HFF-Myc (cell line): ENCODE measurements at places on chromosomes 13 and 19.
A peak's percentile ranks its signal among the peaks of the same experiment; 100 is the strongest.

- DNase-seq: no peak
Measured at GRCh38 chr13:43127103-43127798, 103.9 kb downstream of the DNAJC15 start.

GRCh38 chr19:48239582-48240141 is 16.1 kb downstream of the CARD8 start:
- no peak for DNase-seq

DNA sequence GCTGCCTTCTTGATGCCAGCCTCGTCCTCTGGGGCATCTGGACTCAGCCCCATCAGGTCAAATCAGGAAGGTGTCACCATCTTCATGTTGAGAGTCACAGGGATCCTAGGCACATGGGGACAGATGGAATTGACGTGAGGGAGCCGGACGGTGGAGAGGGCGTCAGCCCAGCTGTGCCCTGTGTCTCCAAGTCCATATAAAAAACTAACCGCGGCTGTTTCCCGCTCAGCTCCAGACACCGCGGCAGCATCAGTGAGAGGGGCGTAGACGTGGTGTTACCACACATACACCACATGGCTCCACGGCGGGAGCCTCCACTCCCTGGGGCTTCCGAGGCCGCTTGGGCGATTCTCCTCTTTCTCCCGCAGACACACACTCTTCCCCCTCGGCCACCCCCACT is 5.6 kb upstream of the PRR36 start:
- DNase-seq: no peak

- DNase-seq: no peak
Measured at GRCh38 chr13:77696006-77696878, 1.2 kb upstream of the SLAIN1 start.

- DNase-seq: peak; percentile 27
Measured at GRCh38 chr19:30036154-30037129, 94.4 kb downstream of the URI1 start.

DNA sequence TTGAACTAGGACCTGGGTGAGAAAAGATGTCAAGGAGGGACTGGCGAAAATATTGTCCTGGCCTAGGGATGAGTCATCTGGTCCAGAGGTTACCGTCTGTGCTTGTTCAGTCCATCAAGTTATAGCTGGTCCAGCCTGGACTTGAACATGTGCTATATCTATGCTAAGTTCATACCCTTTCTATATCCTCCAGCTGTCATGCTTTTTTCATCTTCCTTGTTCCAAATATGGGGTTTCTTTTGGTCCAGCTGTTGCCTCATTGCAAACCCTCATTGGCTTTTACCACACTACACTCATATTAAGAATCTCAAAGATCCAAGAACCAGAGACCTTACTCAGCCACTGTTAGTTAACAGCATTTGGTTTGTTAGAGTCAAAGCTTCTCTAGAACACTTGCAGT is 19.1 kb upstream of the KLF12 start:
- no peak for DNase-seq

- no peak for DNase-seq
Measured at GRCh38 chr13:111469450-111469849, 149.0 kb downstream of the TEX29 start.

GRCh38 chr13:73462241-73462640 is 403.4 kb downstream of the KLF5 start:
- no peak for DNase-seq

GRCh38 chr19:8655340-8655709 is 24.9 kb downstream of the NFILZ start:
- no peak for DNase-seq

DNA sequence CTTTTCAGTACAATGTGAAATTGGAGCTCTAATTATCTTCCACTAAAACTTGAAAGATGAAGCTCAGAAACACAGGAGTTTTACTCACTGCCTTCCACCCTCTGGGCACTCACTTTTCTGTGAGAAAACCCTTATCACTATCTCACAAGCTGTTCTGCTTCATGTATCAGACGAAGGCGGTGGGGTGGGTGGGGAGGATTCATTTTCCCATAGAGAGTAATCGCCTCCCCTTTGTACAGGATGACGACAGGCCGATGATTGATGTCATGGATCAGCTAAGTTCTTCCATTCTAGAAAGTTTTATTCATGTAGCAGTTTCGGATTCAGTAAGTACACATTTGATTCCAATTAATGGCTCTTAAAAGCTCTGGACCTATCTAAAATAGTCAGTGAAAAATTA is 139.9 kb downstream of the ZAR1L start:
- no peak for DNase-seq

- DNase-seq: no peak
Measured at GRCh38 chr13:93296584-93296983, 70.0 kb downstream of the GPC6 start.

DNA sequence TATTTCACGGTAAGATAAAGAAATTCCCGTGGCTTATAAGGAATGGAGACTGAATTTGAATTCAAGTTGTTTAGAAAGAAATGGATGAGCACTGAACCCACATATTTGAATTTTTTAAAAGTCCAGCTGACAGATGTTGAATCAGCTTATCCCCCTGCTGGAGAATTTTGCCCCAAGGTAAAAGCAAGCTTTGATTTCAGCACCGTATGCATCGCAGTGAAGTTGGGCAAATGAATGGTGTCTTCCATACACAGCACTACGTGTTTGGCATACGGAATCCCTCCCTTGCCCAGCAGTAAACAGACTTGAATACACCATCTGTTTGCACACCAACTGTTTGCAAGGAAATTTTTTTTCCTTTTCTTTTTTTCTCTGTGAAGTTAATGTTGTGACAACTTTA is 77.5 kb upstream of the PEG3 start:
- DNase-seq: no peak

- no peak for DNase-seq
Measured at GRCh38 chr19:53977991-53978731, 13.3 kb upstream of the CACNG6 start.

DNA sequence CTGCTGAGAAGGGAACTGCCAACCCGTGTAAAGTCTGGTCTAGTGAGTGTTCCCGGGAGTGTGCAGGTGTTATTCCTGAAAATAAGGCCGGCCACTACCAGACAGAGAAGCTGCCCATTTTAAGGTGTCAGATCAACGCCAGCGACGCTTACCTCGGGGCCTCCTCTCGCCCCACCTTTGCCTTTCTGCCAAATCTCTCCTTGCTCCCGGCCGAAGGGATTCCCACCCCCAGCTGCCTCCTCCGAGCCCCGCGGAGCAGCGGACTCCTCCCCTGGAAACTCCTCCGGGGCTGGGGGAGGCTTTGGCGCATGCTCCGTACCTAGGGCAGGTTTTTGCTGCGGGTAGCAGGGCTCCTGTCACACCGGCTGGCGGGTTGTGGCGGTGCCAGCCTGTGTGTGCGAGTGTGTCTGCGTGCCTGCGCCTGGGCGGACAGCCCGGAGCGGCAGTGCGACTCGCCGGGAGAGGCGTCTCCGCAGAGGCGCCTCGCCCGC is at the start of gene HS6ST3:
Gene HS6ST3, plus strand, starts transcription at position 359 of the 491 bp plus-strand sequence.
- no peak for DNase-seq

GRCh38 chr19:347946-348861 is 3.6 kb upstream of the MIER2 start:
- DNase-seq: no peak

DNA sequence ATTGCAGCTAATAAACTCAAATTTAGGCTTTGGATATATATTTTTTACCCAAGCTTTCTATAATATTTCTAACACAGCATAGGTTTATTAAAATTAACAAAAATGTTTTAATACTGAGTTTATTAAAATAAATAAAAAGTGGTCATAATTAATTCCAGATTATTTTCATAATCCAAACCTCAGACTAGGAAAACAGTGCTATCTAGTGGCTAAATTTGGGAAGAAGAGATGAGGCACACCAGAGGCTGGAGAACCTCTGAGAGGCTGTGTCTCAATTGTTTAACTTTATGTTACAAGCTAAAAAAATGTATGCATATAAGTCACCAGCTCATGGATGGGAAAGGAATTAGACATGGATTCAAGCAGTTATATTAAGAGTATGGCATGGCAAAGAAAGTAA is 392.5 kb downstream of the DIAPH3 start:
- DNase-seq: no peak

- DNase-seq: no peak
Measured at GRCh38 chr13:84446972-84447639, 564.8 kb upstream of the SLITRK1 start.

DNA sequence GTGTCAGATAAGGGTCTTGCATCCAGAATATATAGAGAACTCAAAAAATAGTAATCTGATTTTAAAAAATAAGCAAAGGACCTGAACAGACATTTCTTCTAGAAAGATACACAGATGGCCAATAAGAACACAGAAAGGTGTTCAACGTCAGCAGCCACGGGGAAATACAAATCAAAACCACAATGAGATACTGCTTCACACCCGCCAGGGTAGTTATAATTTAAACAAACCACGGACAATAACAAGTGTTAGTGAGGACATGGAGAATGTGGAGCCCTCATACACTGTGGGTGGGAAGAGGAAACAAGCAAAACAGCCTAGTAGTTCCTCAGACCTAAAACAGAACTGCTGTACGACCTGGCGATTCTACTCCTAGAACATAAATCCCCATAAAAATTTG is 26.7 kb upstream of the NAPA start:
- DNase-seq: no peak

- DNase-seq: no peak
Measured at GRCh38 chr13:108984251-108984920, 355.0 kb downstream of the MYO16 start.

DNA sequence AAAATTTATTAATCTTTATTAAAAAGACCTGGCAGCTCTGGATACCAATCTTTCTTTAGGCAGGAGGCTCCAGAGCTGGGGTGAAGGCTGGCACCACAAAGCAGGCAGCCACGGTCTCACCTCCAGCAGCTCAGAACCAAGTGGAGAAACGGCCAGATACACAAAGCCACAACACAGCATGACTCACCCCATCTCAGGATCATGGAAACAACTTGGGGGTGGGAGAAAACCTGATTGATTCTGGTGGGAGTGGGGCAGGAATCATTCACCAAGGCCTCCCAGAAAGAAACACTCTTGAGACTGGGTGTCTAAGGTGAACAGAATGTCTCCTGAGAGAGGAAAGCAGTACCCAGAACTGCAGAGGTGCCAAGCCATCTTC is 64.2 kb downstream of the CRYL1 start:
- DNase-seq: peak; percentile 4

GRCh38 chr13:110057052-110057451 is 249.9 kb downstream of the COL4A1 start:
- no peak for DNase-seq

GRCh38 chr13:65926750-65927171 is 1303.4 kb downstream of the PCDH9 start:
- no peak for DNase-seq

GRCh38 chr19:28332351-28332750 is 880.6 kb downstream of the UQCRFS1 start:
- no peak for DNase-seq

DNA sequence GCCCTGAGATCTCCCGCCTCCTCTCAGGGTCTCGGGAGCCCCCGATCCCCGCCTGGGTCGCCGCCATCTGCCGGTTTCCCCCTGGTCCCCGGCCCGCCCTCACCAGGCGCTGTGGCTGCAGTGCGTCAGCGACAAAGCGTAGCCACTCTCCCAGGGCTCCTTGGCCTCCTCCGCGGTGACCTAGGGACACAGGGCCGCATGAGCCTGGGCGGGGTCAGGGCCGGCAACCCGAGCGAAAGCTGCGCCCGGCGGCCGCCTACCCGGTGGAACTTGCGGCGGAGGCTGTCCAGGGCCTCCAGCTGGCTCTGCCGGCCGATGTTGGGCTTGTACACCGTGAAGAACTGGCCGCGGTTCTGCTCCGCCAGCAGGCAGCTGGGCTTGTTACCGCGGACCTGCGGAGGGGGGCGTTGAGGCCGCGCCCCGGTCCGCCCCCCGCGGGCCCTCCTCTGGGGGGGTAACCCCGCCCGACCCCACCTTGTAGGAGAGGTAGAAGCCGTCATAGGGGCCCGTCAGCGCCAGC is 5.3 kb downstream of the GPX4 start:
- DNase-seq: no peak

- no peak for DNase-seq
Measured at GRCh38 chr13:72218966-72219365, 352.0 kb upstream of the DACH1 start.

DNA sequence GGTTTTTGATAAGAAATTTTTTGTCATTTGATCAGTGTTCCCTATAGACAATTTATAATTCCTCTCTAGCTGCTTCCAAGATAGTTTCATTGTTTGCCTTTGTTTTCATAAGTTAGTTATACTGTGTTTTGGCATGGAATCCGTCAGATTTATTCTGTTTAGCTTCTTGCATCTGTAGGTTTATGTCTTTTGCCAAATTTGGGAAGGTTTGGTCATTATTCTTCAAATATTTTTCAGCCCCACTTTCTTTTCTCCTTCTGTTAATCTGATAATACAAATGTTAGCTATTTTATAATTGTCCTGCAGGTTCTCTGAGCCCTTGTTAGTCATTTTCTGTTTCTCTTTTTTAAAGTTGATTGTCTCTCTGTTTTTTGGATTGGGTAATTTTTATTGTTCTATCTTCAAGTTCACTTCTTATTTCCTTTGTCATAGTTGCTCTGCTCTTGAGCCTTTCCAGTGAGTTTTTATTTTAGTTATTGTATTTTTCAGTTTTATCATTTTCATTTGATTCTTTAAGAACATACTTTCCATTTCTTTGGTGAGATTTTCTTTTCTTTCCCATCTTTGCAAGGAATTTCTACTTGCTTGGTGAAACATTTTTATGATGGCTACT is 5.9 kb upstream of the FCGBP start:
- no peak for DNase-seq

DNA sequence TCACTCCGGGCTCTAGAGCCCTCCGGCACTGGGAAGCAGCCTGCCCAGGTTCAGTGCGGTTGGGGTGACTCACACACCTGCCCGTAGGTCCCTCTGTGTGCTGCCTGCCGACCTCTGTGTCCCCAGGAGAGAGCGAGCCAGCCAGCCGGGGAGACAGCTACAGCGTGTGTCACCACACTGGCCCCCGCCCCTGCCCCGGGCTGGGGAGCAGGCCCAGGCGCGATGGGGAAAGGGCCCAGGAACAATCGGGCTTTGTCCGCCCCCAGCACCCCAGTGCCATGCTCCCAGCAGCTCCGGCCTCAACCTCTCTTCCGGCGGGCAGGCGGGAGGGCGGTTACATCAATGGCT is at the start of gene KLK6:
Gene KLK6, minus strand, starts transcription at position 179 of the 348 bp plus-strand sequence. CDS start 1,487 bp downstream, outside the sequence.
- no peak for DNase-seq

DNA sequence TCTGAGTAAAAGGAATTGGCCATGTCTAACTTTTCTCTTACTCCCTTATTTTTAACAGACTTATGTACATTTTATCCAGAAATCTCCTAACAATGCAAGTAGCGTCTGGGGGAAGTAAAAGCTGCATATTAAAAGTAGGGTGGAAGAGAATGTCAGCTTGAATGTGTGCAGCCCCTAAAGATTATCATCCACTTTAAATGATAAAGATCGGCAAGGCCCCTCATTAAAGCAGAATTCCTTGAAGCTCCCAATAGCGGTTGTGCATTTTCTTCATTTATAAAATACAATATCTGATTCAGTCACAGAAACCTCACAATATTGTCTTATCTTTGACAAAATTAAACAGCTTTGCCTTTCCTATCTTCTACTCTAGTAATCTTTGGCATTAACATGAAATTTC is 184.6 kb downstream of the LHFPL6 start:
- no peak for DNase-seq

GRCh38 chr19:6710273-6711077 is 10.0 kb downstream of the C3 start:
- no peak for DNase-seq
